Stimulated activated CD4-positive, alpha-beta T cell treated with anti-CD3 and anti-CD28 coated beads, TNF-alpha, amount 100 ng/mL, for 4 hours (primary cell): ENCODE measurements at places on chromosomes 6 and 20.

DNA sequence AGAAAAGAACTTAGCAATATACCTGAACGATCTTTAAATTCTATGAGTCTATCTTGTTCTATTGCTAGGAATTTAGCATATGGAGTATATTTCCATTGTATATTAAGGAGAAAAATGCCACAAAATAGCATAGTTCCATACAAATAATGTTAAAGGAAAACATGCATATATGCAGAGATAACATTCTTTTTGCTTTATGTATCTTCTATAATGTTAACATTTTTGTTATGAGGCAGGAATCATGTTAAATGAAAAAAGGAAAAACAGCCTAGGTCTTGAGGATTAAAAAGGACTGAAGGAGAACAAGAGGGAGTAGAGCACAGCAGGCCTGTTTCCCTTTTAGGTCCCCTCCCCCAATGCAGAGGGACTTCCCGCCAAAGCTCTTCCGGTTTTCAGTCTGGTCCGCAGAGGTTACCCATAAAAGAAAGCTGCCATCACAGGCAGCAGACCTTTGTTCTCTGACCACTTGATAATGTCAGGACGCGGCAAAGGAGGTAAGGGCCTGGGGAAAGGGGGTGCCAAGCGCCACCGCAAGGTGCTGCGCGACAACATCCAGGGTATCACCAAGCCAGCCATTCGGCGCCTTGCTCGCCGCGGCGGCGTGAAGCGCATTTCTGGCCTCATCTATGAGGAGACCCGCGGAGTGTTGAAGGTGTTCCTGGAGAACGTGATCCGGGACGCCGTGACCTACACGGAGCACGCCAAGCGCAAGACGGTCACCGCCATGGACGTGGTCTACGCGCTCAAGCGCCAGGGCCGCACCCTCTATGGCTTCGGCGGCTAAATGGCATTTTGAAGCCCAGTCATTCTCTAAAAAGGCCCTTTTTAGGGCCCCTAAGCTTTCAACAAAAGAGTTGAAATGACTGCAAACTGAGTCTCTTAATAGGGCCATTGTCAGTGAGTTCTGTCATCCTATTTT lies 108.4 kb upstream of the PRSS16 start:
- no peak for DNase-seq

- no peak for DNase-seq
Observed at GRCh38 chr20:50196248-50196647, 5.6 kb downstream of the CEBPB start.

DNA sequence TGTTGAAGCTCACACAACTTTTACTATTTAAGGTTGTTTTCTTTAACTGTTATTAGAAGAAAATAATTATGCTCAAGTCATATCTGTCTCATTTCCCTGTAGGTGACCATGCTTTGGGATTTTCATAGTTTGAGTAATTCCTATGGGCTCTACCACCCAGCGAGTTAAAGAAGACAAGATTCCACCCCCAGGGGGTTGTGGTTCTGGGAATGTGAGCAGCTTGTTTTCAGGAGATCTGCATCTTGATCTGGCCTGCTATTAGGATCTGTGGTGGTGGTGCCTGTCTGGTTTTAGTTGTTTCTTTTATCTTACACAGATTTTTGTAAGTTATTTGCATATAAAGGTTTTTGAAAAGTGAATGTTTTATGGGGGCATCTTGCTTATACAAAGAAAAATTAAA lies 20.2 kb upstream of the REV3L start:
- no peak for DNase-seq

- no peak for DNase-seq
Observed at GRCh38 chr6:153449279-153449678, 318.2 kb upstream of the RGS17 start.

DNA sequence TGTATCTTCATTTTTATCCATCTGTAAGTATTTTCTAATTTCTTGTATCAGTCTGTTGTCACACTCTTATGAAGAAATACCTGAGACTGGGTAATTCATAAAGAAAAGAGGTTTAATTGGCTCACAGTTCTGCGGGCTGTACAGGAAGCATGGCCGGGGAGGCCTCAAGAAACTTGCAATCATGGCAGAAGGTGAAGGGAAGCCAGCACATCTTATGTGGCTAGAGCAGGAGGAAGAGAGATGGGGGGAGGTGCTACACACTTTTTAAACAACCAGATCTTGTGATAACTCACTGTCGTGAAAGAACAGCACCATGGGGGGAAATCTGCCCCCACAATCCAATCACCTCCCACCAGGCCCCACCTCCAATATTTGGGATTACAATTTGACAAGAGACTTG lies 10.9 kb upstream of the BCKDHB start:
- no peak for DNase-seq

GRCh38 chr6:37206622-37207021 lies 36.7 kb downstream of the PIM1 start:
- DNase-seq, result no peak

DNA sequence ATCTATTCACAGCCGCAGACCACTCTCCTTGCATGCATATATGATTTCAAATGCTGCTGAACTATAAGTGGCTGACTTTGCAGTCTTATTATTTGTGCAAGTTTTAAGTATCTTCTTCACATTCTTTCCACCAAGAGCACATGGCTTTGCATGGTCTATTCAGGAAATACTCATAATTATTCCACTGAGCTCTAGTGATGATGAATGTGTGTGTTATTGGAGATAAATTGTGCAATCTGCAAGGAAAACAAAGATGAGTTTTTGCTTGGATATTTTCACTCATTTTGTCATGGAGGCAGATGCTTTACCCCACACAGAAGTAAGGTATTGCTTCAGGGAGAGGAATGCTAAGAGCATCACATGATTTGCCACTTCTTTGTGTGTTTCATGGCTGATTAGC lies 764.6 kb downstream of the TBC1D32 start:
- DNase-seq, result no peak

- no peak for DNase-seq
Observed at GRCh38 chr20:20752712-20753111, 40.3 kb upstream of the RALGAPA2 start.

DNA sequence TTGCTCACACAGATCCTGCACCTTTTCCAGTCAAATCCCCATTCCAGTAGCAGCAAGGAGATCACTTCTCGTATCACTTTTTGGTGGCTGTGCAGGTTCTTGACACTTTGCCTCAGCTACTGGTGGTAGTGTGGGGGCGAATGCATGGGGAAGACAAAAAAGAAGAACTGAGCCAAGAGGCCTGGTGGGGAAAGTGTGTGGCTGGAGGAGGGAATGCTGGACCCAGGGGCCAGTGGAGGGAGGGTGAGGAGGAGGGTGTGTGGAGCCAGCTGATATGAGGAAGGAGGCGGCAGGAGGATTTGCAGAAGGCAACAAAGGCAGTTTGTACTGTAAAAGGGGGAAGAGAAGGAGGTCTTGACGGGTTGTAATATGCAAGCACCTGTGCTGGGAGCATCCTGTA lies 15.7 kb upstream of the HLA-C start:
- DNase-seq, result no peak

DNA sequence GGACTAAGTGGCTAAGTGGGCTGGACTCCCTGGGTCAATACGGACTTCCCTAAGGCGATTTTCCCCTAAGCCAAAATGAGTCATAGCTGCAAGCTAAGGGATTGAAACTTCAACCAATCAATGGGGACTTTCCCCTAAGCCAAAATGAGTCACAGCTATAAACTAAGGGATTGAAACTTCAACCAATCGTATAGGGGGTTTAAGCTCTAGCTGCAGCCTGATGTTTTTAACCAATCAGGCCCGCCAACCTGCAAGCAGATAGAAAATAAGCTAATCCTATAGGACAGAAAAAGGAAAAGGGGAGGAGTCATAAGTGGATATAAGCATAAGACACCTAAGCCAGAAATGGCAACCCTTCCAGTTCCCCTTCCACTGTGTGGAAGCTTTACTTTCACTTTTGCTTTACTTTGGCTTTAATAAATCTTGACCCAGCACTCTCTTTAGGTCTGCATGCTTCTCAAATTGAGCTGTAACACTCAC lies 655.0 kb upstream of the HS3ST5 start:
- DNase-seq, result no peak

DNA sequence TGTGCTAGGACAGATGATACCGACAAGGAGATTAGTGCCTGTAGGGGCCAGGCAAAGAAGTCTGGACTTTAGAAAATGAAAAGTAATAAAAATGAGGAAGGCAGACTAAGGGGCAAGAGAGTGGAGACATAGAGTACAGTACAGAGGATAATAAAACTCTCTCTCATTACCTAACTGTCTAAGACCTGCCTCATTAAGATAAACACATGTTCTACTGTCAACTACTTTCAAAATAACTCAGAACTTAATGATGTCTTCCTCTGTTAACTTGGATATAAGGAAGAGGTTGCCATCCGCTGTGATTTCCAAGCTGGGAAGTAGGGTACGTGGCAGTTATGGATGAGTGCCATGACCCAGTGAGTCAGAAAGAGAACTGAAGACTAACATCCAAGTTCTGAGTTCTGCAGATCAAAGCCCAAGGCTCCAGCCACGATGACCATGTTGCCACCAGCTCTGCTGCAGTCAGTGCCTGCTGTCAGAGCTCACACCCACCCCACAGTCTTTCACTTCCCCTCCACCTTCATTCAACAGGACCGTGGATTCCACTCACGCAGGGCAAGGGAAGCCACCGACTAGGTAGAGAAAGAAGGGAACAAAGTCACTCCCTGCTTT lies 81.8 kb downstream of the KIF16B start:
- no peak for DNase-seq

DNA sequence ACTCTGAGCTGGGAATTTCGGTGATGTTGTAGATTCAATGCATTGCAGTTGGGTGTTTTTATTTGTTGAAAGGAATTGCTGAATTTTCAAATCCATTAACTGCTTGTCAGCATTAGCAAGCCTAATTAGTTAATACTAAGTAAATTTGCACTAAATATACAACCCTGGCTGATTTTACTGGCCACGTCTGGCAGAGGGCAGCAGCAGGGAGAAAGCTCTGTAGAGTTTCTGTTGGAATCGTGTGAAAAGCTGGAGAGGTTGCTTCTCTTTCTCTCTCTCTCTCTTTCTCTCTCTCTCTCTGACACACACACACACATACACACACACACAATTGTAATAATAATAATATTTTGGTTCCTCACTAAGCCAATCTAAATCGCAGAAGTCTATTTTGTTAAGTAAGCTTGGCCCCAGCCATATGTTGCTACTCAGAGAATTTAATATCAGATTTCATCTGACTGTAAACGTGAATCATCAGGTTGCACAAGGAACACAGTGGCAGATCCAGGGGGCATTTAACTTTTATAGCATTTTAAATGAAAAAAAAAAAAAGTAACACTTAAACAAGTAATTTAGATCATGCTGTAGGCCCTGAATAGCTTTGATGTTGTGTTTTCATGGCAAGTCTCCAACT lies 289.5 kb downstream of the ESR1 start:
- no peak for DNase-seq

GRCh38 chr6:106206905-106207304 lies 118.7 kb downstream of the ATG5 start:
- no peak for DNase-seq

- DNase-seq, result peak; percentile 42
Observed at GRCh38 chr6:170529839-170530469, 23.2 kb downstream of the PSMB1 start.

- DNase-seq, result no peak
Observed at GRCh38 chr20:35947489-35947888, 6.8 kb downstream of the SCAND1 start.

DNA sequence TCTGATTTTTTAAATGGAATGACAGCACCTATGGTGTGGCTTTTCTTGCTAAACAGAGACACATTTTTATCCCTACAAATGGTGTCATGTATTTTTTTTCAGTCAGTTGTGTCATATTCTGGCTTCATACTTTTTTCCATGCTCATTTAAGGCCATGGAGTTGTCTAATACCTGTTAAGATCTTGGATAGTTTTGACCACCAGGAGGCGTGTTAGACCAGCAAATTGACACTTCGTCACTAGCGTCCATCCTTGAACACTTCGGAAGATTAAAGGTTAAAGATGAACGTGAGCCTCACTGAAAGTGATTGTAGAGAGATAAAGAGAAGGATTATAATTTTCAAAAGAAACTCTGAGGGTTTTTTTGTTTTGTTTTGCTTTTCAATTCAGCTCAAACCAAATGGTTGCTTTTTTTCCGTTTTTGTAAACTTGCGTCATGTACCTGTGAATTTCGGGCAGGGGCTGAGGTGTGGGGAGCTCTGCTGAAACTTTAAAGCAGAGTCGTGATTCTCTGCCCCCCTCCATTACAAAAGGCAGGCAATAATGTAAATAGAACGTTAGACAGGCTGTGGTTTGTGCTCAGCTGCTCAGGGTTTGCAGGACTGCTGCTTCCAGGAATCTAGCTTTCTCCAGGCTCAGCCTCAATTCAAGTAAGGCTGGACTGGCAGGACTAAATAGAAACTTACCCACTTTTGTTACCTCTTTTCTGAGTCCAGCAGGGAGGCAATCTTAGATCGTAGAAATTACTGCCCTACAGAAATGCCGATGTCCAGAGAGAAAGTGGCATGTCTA lies 245.1 kb downstream of the FOXA2 start:
- no peak for DNase-seq

DNA sequence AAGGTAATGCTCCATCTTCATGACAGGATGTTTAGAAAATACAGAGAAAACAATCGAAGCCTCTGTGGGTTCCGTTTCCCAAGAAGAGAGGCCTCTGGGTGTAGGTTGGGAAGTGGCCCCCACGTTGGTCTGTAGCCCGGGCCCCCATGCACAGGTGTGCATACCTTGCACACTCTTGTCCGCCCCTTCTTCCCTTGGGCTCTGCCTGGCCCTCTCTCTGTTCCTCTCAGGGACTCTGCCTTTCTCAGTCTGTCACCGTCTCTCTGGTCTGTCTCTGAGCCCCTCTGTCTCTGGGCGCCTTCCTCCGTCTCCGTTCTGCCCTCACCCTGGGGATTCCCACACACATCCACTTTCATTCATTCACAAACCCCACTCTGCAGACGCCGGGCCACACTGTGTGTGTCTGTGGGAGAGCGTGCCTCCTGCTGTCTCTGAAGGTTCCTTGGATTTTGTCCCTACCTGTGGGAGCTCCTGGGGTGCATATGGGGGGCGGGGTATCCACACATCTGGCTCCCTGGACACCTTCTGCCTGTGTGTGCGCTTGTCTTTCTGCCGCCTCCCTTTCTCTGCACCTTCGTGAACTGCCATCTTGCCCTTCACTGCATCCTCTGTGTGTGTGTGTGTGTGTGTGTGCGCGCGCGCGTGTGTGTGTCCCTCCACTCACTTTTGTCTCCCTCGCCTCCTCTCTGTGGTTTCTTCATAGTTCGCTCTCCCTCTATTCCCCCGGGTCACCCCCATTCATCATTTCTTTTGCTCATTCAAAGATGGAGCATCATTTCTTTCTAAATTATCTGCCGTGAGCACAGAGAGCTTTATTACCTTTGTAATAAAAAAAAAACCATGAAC lies 75.3 kb downstream of the SRC start:
- no peak for DNase-seq

- DNase-seq, result no peak
Observed at GRCh38 chr6:29777310-29777709, 50.3 kb upstream of the HLA-G start.

- DNase-seq, result no peak
Observed at GRCh38 chr20:39142407-39143096, 180.4 kb downstream of the DHX35 start.

- DNase-seq, result no peak
Observed at GRCh38 chr20:21508230-21509078, 5.4 kb downstream of the NKX2-2 start.

DNA sequence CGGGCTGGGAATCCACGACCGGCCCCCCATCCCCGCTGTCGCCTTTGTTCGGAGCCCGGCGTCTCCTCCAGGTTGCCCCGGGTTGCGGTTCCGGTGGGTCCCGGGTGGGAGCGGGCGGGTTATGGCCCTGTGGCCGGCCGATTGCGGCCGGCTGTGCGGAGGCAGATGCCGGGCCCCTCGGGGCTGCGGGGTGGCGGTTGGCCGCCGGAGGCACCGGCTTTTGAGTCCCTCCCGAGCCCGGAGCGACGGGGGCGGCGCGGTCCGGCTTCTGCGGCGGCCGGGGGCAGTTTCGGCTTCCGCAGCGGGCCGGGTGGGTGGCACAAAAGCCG lies 431 bp downstream of the LOC128125822 start:
- no peak for DNase-seq
